ENCODE measurements at places on chromosomes 1 and 21.

- DNase-seq = no peak
Measured at GRCh38 chr1:178465011-178465410, 31.8 kb downstream of the CLEC20A start.

GRCh38 chr1:246792603-246793002, 68.4 kb downstream of the SCCPDH start:
- DNase-seq = no peak

- no peak for DNase-seq
Measured at GRCh38 chr1:226569879-226570547, 21.4 kb downstream of the STUM start.

- DNase-seq = no peak
Measured at GRCh38 chr1:206535853-206536188, 28.5 kb downstream of the RASSF5 start.

GRCh38 chr1:153431928-153432327, 15.6 kb downstream of the S100A7A start:
- DNase-seq = no peak

GRCh38 chr1:35717911-35718476, 690 bp downstream of the C1orf216 start:
- DNase-seq = no peak

DNA sequence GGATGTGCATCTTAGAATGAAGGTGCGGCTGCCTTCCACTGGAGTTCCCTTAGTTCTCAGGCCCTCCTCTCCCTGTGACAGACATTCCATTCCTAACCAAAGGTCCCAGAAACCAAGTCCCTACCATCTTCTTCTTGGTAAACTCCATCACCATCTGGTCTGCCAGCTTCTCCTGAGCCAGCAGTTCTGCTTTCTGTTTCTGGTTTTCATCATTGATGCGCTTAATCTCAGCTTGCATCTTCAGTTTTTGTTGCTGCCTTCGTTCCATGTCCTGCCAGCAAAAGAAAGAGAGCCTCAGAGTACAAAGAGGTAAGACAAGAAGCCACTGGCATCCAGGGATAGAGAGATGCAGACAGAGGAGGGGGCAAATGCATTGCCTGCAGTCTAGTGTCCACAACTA, 18.0 kb upstream of the VSIG8 start:
- DNase-seq = no peak

DNA sequence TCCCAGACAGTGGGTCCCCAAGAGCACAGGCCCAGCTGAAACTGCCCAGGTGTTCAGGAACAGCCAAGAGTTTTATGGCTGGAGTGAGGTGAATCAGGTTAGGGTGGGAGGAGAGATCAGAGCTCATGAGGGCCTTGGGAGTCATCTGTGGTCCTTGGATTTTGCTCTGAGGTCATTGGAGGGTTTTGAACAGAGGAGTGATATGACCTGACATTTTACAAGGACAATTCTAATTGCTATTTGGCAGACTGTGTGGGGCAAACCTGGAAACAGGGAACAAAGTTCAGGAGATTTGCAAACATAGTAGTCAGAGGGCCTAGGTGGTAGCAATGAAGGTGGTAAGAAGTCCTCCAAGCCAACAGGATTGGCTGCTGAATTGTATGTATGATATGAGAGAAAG, 31.1 kb upstream of the LRRN2 start:
- no peak for DNase-seq

DNA sequence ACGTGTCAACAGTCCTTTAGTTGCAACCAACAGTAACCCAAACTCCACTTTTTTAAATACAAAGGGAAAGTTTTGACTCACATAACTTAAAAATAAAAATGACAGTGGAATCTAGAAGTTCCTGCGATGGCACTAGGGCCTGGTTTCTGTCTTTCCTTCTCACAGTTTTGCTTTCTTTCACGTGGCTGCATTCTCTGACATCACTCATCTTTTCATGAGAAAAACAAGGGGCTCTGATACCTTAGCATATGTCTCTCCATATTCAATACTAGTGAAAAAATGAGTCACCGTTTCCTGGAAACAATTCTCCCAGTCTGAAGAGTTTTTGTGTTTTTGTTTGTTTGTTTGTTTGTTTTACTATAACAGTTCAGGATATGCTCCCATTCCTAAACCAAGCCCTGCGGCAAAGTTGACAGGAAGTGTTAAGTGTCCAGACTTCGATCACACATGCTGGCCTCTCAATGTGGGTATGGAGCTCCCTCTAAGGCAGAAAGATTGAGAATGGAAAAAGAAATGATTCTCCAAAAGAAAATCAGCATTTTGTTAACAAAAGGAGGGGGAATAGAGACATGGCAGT, 483.3 kb downstream of the TTLL7 start:
- DNase-seq = no peak

GRCh38 chr1:149978547-149979023, 31.9 kb downstream of the OTUD7B start:
- no peak for DNase-seq

GRCh38 chr21:31845151-31845729, 27.6 kb upstream of the HUNK start:
- no peak for DNase-seq
